ENCODE measurements at places on chromosomes 13 and 19.

- no peak for DNase-seq
These were observed 75.6 kb downstream of the TRPM4 start for GRCh38 chr19:49233163-49233562.

- DNase-seq: no peak
These were observed 19.4 kb upstream of the GSX1 start for GRCh38 chr13:27772651-27773425.

DNA sequence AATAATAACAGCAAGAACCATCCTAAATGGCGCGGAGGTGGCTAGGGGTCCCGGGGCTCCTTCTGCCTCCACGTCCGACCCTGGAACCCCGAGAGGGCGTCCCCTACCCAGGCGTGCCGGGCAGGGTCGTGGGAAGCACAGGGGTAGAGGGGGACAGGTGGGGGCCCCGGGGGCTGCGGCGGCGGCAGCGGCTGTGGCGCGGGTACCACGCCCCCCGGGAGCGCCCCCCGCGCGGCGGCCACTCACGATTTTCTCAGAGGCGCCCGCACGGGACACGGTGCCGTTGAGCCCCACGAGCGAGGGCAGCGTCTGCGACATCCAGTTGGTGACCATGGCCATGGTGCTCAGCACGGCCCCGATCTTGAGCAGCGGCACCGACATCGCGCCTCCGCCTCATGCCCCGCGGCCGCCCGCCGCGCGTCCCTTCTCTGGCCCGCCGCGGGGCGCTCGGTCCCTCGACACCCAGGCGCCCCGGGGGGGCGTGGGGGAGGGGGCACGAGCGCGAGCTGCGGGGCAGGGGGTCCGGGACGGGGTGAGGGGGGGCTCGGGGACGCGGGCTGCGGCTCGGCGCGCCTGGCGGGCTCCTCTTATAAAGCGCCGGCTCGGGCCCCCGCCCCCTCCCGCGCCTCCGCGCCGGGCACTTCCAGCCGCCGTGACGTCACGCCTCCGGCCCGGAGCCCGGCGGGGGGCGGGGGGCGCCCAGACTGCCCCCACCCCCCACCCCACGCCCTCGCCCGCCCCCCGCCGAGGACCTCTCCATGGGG, 22.9 kb downstream of the OLFM2 start:
- DNase-seq: no peak

GRCh38 chr13:60351326-60351725, 45.7 kb upstream of the TDRD3 start:
- no peak for DNase-seq

DNA sequence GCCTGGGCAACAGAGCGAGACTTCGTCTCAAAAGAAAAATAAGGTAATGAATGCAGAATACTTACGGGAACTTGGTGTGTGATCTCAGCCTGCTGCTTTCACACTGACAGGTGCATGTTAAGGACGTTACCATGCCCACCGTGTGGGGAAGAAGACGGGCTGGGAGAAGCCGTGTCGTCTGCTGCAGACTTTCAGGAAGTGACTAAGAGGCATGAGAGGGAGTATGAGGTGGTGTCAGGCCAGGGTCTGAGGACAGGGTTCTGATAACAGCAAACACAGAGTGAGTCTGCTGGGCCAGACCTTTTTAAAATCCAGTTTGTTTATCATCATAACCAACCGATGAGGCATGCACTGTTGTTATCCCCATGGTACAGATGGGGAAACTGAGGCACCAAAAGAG, 13.6 kb upstream of the GALP start:
- no peak for DNase-seq

GRCh38 chr19:45508417-45508860, 1.2 kb downstream of the VASP start:
- no peak for DNase-seq

GRCh38 chr13:110136660-110137585, 170.0 kb downstream of the COL4A1 start:
- DNase-seq: no peak

- no peak for DNase-seq
These were observed 12.5 kb downstream of the IL12RB1 start for GRCh38 chr19:18074192-18074591.

DNA sequence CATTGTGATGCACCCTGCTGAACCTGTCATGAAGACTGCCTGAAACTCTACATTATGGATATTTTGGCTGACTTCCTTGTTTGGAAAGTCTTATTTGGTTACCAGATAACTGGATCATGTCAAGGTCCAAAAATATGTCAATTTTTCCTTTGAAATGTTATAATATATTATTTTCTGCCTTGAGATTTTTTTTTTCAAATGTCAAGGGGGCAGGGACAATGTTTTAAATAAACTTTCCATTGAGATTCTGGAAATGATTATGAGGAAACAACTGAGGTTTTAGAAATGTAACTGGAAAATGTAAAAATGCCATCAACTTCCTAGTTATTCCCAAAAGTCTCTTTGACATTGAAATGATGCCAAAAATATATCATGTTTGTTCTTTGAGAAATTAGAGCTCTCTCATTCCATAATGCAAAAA, 117.0 kb downstream of the RFC3 start:
- DNase-seq: no peak

DNA sequence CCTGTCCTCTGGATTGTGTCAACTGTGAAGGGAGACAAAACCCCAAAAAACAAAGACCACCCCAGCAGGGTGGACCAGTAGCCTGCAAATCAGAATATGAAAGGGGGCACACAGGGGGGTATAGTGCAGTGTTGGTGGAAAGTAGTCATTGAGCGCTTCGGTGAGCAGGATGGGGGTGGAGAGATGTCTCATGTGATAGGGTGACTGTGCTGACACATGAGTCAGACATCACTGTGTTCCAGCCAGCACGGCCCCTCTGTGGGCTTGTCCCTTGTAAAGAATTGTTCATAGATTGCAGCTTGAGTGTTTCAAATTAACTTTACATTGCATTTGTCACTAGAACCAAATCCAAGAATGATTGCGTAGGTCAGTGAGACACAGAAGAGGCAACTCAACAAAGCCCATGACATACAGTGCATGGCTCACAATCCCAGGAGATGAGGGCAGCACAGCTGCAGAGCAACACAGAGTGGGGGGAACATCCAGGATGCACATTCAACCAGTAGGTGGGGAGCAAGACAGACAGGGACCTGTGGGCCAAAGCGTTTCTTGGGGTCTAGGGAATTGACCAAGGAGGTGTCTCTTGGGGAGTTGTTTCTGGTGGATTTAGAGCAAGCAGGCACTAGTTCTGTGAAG, 7.5 kb downstream of the ZNF440 start:
- DNase-seq: no peak

DNA sequence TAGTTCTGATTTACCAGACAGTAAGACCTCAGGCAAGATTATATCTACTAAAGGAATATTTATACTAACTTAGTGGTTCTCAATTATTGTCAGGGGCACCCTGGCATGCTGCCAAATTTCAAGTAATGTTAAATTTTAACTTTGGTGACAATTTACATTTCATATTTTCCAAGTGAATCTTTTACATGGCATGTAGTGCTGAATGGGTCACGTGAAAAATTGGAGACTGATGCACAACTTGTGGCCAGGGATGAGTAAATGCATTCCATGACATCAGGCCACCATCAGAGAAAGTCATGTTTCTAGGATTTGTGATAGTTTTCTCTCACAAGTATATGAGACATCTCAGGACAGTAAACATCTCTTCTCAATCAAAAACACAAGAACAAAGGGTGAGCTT, 202.6 kb upstream of the SOX21 start:
- no peak for DNase-seq
